Activated CD8-positive, alpha-beta T cell treated with anti-CD3 and anti-CD28 coated beads, Interleukin-2, amount 10 ng/mL, durations not matched to agents 7 days and 5 days (primary cell): ENCODE measurements at places on chromosomes 5 and 9.

DNA sequence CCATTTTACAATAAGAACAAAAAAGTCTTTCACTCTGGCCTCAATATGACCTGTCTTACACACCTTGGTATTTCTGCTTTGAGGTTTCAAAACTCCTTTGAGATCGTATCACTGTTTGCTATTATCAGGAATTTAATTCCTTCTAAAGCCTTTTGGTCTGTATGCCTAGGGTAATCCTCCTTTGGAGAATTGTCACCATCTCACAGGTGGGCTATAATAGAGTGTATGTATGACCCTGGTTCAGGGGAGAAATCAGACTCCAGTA is 13.7 kb downstream of the CMYA5 start:
- H3K4me3 ChIP-seq: no peak overlapping the region
- DNase-seq: no peak
- H3K36me3 ChIP-seq: peaks cover 2% of the 10 kb centered on the region
- H3K27me3 ChIP-seq: no peaks in the 10 kb centered on the region
- no peak overlapping the region for H3K27ac ChIP-seq
- peaks cover 12% of the 10 kb centered on the region for H3K4me1 ChIP-seq

GRCh38 chr5:177430972-177431316 is 4.5 kb downstream of the GRK6 start:
- no peak for DNase-seq
- peaks cover 85% of the 10 kb centered on the region for H3K36me3 ChIP-seq
- H3K4me3 ChIP-seq: peak overlapping the region; percentile 97
- no peaks in the 10 kb centered on the region for H3K27me3 ChIP-seq
- H3K27ac ChIP-seq: peak overlapping the region; percentile 93

DNA sequence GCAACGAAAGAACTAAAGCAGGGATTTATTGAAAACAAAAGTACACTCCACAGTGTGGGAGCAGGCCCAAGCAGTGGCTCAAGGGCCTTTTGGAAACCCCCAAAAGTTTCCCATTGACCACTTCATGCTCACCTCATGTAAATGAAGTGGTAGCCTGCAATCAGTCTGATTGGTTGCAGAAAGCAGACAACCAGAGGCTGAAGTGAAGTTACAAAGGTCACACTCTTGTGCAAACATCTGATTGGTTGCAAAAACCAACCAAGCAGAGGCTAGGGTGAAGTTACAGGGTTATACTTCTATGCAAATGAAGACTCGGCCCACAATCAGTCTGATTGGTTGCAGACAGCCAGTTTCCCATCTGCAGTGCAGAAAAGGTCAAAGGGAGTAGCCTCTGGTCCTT is 258.0 kb downstream of the YTHDC2 start:
- H3K27ac ChIP-seq: no peak overlapping the region
- no peaks in the 10 kb centered on the region for H3K36me3 ChIP-seq
- no peak overlapping the region for H3K4me3 ChIP-seq
- H3K4me1 ChIP-seq: no peaks in the 10 kb centered on the region

DNA sequence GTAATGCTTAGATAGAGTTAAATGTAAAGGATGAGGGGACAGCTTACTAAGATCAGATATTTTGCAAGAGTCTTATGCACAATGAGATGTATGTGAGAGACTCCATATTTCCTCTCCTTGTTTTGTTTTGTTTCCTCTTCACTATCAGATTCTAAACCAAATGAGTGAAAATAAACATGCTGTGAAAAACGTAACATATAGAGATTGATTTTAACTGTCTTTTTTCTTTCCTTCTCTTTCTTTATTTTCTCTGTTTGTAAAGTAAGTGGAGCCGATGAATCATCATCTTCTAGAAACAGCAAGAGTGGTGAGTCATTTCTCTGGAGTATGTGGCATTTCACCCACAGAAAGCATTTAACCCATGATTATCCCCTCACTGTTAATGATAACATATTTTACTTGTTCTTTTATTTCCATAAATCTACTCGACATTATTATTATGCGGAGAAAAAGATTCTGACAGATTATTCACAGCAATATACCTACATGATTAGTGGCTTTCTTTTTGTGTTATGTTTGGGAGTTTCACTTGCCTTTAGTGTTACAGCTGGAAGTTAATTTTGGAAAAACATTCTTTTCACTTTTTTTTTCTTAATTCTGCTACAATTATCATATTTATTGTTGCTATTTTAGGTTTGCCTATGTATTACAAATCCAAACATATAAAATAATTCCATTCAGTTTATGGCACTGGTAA is 2.1 kb upstream of the ANXA1 start:
- H3K4me1 ChIP-seq: peaks cover 57% of the 10 kb centered on the region
- H3K36me3 ChIP-seq: peaks cover 8% of the 10 kb centered on the region
- H3K27me3 ChIP-seq: no peaks in the 10 kb centered on the region
- H3K4me3 ChIP-seq: peak overlapping the region; percentile 44

- no peaks in the 10 kb centered on the region for H3K4me1 ChIP-seq
- H3K27ac ChIP-seq: no peak overlapping the region
- no peak overlapping the region for H3K4me3 ChIP-seq
- DNase-seq: no peak
- H3K36me3 ChIP-seq: no peaks in the 10 kb centered on the region
Observed at GRCh38 chr9:99561509-99561917, 260.2 kb upstream of the NR4A3 start.

GRCh38 chr5:83562791-83563557 is 91.4 kb downstream of the VCAN start:
- peaks cover under 1% of the 10 kb centered on the region for H3K4me1 ChIP-seq
- H3K4me3 ChIP-seq: no peak overlapping the region
- no peak overlapping the region for H3K27ac ChIP-seq
- H3K36me3 ChIP-seq: no peaks in the 10 kb centered on the region
- peaks cover 25% of the 10 kb centered on the region for H3K27me3 ChIP-seq

- H3K27me3 ChIP-seq: no peaks in the 10 kb centered on the region
- no peak overlapping the region for H3K4me3 ChIP-seq
- no peak overlapping the region for H3K27ac ChIP-seq
Observed at GRCh38 chr9:133815781-133816180, 77.6 kb upstream of the SARDH start.

DNA sequence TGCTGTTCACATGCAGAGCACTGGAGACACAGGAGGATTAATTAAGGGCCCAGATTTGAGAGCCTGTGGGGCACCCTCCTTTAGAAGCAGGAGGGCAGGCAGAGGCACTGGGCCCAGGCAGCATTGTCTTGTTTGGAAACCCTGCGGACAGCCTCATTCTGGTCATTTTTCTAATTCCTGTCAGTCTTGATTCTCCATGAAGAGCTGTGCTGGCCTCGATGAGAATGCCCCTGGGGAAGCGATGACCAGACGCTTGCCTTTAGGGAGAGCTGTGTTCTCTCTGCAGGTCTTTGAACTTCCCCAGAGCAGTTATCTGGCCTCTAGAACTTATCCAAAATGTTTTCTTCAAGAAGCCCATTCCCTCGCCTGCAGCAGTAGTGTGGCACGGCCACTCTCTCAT is 117.8 kb upstream of the PTCH1 start:
- DNase-seq: no peak
- no peak overlapping the region for H3K4me3 ChIP-seq
- peaks cover 20% of the 10 kb centered on the region for H3K27me3 ChIP-seq
- no peaks in the 10 kb centered on the region for H3K36me3 ChIP-seq
- no peak overlapping the region for H3K27ac ChIP-seq

DNA sequence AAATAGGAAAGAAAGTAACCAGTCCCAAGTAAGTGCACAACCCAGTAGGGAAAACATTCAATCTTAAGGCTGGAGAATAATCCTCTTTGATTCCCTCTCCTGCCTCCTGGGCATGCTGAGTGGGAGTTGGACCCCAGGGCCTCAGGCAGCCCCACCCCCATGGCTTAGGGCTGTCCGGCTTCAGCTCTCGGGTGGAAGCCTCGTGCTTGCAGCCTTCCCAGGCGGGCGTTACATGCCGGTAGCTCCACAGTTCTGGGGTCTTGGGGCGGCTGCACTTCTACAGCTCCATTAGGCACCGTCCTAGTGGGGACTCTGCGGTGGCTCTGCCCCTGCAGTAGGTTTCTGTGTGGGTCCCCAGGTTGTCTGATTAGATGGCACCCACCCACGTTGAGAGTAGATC is 10.1 kb downstream of the GLIPR2 start:
- H3K36me3 ChIP-seq: peaks cover 88% of the 10 kb centered on the region
- H3K27ac ChIP-seq: peak overlapping the region; percentile 54
- H3K4me3 ChIP-seq: no peak overlapping the region
- H3K27me3 ChIP-seq: no peaks in the 10 kb centered on the region
- H3K4me1 ChIP-seq: peaks cover 94% of the 10 kb centered on the region

- H3K4me1 ChIP-seq: peaks cover 39% of the 10 kb centered on the region
- peaks cover 11% of the 10 kb centered on the region for H3K36me3 ChIP-seq
- DNase-seq: peak; percentile 87
- H3K4me3 ChIP-seq: peak overlapping the region; percentile 73
- H3K27me3 ChIP-seq: no peaks in the 10 kb centered on the region
Observed at GRCh38 chr9:129495620-129496472, 125.1 kb downstream of the C9orf50 start.

GRCh38 chr5:139569270-139569955 is 8.3 kb downstream of the UBE2D2 start:
- H3K27me3 ChIP-seq: no peaks in the 10 kb centered on the region
- H3K27ac ChIP-seq: peak overlapping the region; percentile 72
- no peak for DNase-seq
- H3K4me3 ChIP-seq: no peak overlapping the region
- H3K4me1 ChIP-seq: peaks cover 76% of the 10 kb centered on the region

GRCh38 chr5:164497311-164498064 is 992.1 kb downstream of the MAT2B start:
- H3K4me1 ChIP-seq: no peaks in the 10 kb centered on the region
- no peaks in the 10 kb centered on the region for H3K36me3 ChIP-seq
- no peak for DNase-seq
- no peaks in the 10 kb centered on the region for H3K27me3 ChIP-seq
- H3K27ac ChIP-seq: no peak overlapping the region

DNA sequence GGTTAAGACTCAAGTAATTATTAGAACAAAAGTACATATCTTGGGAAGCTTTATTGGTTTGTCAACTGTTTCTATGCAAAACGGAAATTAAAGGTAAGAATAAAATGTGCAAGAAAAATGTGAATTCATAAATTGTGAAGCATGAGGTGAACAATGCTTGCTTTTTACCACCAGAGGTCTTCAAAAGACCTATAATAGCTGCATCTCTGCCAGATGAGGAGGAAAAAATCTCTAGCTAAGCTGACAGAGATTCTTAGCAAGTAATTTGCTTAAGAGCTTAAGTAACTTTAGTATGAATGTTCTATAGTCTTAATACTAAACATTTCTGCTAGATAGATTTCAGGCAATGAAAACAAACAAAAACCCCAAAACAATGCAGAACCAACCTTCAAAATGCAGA is 54.1 kb downstream of the MRPS30 start:
- DNase-seq: no peak
- H3K36me3 ChIP-seq: no peaks in the 10 kb centered on the region
- H3K27me3 ChIP-seq: peaks cover 7% of the 10 kb centered on the region
- no peak overlapping the region for H3K27ac ChIP-seq

- no peak for DNase-seq
- H3K4me1 ChIP-seq: no peaks in the 10 kb centered on the region
- no peaks in the 10 kb centered on the region for H3K27me3 ChIP-seq
- H3K36me3 ChIP-seq: no peaks in the 10 kb centered on the region
- H3K4me3 ChIP-seq: no peak overlapping the region
Observed at GRCh38 chr5:170108266-170108785, 2.6 kb downstream of the FOXI1 start.

GRCh38 chr5:138631096-138631928 is 56.1 kb upstream of the HSPA9 start:
- no peak overlapping the region for H3K27ac ChIP-seq
- H3K36me3 ChIP-seq: no peaks in the 10 kb centered on the region

- peak overlapping the region; percentile 89 for H3K27ac ChIP-seq
- peak overlapping the region; percentile 39 for H3K4me3 ChIP-seq
- H3K27me3 ChIP-seq: no peaks in the 10 kb centered on the region
Observed at GRCh38 chr9:136965771-136966484, 11.4 kb upstream of the PTGDS start.

DNA sequence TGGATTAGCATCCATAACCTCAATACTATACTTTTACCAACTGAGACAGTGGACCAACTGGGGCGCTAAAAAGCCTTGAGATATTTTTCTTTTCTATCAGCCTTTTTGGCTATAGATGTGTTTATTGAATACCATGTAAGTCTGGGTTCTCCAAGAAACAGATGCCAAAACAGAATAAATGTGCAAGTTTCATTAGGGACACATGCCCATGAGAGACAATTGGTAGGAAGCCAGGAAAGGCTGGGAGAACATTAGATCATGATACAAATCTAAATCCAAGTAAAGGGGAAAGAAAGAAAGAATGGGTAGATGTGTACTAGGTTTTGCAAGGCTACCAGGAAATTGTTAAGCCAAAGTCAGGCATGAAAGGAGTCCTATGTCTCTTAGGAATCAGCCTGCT is 152.5 kb downstream of the KCTD16 start:
- H3K27ac ChIP-seq: no peak overlapping the region
- no peaks in the 10 kb centered on the region for H3K4me1 ChIP-seq
- H3K36me3 ChIP-seq: no peaks in the 10 kb centered on the region
- DNase-seq: no peak

- no peak overlapping the region for H3K27ac ChIP-seq
- DNase-seq: peak; percentile 41
- peaks cover 43% of the 10 kb centered on the region for H3K4me1 ChIP-seq
- H3K27me3 ChIP-seq: no peaks in the 10 kb centered on the region
- peaks cover 56% of the 10 kb centered on the region for H3K36me3 ChIP-seq
- H3K4me3 ChIP-seq: peak overlapping the region; percentile 98
Observed at GRCh38 chr5:115838885-115839518, 2.4 kb downstream of the ATG12 start.

DNA sequence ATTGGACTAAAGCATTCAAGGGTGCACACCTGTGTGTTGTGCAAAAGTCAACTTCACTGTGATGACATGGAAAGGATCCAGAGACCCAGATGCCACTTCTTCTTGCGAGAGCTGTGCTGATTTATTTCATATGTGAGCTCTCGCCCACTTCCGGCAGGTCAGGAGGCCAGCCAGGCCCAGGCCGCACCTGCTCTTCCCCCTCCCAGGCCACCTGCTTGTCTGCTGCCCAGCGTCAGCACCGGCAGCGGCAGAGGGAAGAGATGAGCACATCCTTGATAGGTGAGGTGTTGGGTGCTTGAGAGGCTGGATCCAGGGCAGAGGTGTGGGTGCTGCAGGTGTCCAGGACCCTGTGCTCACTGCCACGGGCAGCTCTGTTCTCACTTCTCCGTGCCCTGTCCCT is 242.9 kb downstream of the FANCC start:
- H3K4me3 ChIP-seq: no peak overlapping the region
- H3K36me3 ChIP-seq: no peaks in the 10 kb centered on the region
- H3K27me3 ChIP-seq: no peaks in the 10 kb centered on the region
- H3K4me1 ChIP-seq: no peaks in the 10 kb centered on the region
- no peak for DNase-seq

DNA sequence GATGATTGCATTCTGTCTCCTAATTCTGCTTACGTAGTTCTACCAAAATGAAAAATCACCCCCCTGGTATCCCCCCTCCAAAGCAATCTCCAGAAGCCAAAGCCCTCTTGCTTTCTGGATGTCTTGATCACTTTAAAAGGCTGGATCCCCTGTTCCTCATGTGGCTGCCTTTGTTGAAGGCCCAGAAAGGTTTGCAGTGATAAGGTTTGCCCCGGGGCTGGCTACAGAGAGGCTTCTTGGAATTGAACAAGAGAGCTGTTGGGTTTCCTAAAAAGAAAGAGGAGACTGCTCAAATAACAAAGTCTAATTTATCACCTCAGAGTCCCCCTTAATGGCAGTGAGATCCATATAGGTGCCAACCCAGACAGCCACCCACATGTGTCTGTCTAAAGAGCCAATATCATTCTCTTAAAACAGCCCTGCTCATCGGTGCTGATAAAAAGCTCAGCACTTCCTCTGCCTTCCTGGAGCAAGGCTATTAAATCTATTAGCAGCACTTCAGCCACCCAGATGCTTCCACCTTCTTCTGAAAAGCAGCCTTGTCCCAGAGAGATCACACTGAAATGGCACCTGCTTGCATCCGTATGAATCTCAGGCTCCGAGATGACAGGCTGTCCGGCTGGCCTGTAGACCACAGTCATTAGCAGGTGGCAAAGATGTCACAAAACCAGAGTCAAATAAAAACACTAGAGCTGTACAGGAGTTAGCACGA is 70.9 kb downstream of the TEX10 start:
- no peak overlapping the region for H3K27ac ChIP-seq
- H3K4me3 ChIP-seq: no peak overlapping the region
- DNase-seq: no peak
- no peaks in the 10 kb centered on the region for H3K27me3 ChIP-seq
